BE2C (cell line): ENCODE measurements at places on chromosomes 4 and X.

- no peak for DNase-seq
Observed at GRCh38 chr4:67054896-67055295, 490.4 kb downstream of the CENPC start.

GRCh38 chr4:24999392-25000089 is 31.2 kb downstream of the LGI2 start:
- DNase-seq, result no peak

DNA sequence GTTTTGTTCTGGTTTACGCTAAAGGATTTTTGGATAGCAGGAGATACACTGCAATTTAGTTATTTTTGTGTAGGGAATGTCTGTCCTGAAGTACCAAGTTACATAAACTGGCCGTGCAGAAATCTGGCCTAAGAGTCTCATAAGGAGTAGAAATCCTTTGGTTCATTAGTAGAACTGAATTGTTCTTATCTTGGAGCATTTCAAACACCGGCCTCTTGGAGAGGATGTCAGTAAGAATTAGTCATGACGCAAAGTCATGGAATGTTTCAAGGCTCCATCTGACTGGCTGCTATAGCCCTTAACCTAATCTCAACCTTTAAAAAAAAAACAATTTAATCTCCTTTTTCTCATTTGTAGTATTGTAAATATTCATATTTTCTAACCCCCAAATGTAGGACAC is 15.2 kb downstream of the PDLIM3 start:
- DNase-seq, result no peak

DNA sequence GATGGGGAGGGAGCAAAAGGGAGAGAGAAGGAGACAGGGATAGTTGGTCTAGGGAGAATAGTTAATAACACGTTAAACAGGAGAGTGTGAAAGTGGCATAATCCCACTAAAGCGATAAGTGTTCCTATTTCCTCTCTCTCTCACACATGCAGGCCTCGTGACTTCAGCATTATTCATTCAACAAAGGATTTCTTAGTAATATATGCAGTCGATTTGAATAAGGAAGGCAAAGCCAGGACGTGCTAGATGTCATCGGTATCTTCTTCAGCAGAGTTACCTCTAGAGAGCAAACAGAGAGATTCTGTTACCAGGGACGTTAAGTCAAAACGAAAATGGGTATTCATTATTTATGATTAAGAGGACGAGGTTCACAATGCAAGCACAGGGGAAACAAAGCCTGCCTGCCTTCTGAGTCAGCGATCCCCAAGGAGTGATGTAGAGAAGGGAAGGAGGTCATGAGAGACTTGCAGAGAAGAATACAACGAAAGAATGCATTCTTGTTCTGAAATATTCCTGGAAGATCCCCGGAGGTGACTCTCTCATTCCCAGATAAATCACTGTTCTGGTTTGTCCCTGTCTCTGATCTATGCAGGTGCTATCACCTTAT is 1048.4 kb downstream of the NLGN4X start:
- no peak for DNase-seq

DNA sequence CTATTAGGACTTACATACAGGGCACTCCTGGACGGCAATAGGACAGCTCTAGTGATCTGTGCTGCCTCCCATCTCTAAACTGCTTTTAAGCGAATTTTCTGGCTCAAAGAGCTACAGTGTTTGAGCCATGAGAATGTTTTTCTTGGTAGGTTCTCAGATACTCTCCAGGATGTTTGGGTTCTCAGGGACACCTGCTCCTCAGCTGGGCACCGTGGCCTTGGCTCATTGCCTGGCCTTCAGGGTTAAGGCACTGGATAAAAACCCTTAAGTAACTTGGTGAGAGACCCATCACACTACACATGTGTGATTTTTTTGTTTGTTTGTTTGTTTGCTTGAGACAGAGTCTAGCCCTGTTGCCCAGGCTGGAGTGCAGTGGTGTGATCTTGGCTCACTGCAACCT is 38.5 kb upstream of the HERC5 start:
- no peak for DNase-seq
